LHCN-M2 (cell line): ENCODE measurements at places on chromosomes 6 and 20. TPM values are rescaled to one million over a fixed set of nuclear protein-coding genes. Genes with fewer than 3 reads are reported as not detected.

RRAGD gene
- 0.06 and 0.63 TPM in 2 replicates for total RNA-seq

FRMD1 gene
- total RNA-seq: not detected in 2 replicates

KPNA5 gene
- total RNA-seq: 6.8 and 8.3 TPM in 2 replicates

CENPW gene
- 17.8 and 22.0 TPM in 2 replicates for total RNA-seq

IFT52 gene
- 32.3 and 34.4 TPM in 2 replicates for total RNA-seq

POLR1H gene
- total RNA-seq: 17.6 and 20.0 TPM in 2 replicates

PET117 gene
- 19.9 and 24.0 TPM in 2 replicates for total RNA-seq

ABHD16B gene
- not detected in 2 replicates for total RNA-seq

CYP39A1 gene
- total RNA-seq: 0.13 TPM in 1 of 2 replicates, not detected in the other

RAB32 gene
- total RNA-seq: 61.7 and 72.4 TPM in 2 replicates

RSPO3 gene
- not detected in 2 replicates for total RNA-seq

IRF4 gene
- total RNA-seq: not detected in 2 replicates

SDCBP2 gene
- total RNA-seq: 1.5 and 2.9 TPM in 2 replicates

SCRT2 gene
- total RNA-seq: not detected in 2 replicates

TGIF2 gene
- 5.3 and 10.2 TPM in 2 replicates for total RNA-seq

PRSS35 gene
- 0.40 TPM in 1 of 2 replicates, not detected in the other for total RNA-seq

CGAS gene
- total RNA-seq: 15.0 and 16.7 TPM in 2 replicates

MAP1LC3A gene
- total RNA-seq: 41.0 and 44.2 TPM in 2 replicates

TASP1 gene
- total RNA-seq: 5.6 and 6.3 TPM in 2 replicates
